ENCODE measurements at places on chromosomes 2 and 18.

GRCh38 chr2:71940695-71941094 lies 207.0 kb downstream of the CYP26B1 start:
- no peak for DNase-seq

- DNase-seq: no peak
Measured at GRCh38 chr18:23114171-23114881, 21.0 kb upstream of the CABLES1 start.

DNA sequence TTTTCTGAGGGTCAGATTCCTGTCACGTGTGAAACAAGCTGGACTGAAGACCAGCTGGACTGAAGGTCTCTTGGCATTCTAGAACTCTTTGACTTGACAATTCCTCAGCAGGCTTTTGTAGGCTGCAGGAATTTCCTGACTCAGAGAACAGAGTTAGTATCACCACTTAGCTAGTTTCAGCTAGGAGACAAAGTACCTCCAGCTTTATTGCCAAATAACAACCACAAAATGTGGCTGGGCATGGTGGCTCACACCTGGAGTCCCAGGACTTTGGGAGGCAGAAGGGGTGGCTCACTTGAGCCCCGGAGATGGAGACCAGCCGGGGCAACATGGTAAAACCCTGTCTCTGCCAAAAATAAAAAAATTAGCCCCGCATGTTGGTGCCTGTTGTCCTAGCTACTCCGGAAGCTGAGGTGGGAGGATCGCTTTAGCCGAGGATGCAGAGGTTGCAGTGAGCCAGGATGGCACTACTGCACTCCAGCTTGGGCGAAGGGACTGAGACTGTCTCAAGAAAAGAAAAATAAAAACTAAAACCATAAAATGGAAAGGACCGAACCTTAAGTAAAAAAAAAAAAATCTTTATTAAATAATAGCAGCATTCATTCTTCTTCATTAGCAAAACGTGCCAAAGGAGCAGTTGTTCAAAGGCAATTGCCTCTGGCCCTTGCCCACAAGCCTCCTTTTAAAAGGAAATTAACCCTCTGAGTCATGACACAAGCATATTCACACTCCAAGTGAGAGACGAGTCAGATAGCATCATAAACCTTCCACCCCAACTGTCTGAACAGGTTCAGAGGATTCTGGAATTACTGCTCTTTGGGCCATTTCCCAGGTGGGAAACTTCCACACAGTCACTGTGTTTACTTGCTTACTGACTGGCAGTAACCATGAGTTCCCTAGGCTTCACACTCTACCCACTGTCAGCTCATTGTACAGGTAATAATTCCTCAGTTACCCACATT lies 88.9 kb downstream of the MYL12B start:
- no peak for DNase-seq

DNA sequence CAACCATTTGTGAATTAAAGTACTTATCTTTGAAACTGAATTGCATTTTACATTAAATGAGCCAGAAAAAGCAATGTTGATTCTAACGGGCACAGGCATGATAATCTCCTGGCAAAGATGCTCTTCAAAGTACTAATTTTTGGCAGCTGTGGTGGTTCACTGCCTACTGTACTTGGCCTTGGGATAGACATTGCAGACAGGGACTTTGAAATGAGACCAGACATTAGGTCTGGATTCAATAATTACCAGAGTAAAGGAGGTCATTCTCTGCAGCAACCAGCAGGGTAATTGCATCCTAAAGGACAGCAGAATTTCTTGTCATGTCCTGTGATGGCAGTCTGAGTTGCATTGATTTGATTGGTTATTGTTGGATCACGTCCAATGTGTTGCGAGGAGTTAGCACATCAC lies 986.5 kb downstream of the TDRD15 start:
- DNase-seq: no peak

- no peak for DNase-seq
Measured at GRCh38 chr2:79432731-79433146, 80.1 kb upstream of the CTNNA2 start.
